ENCODE measurements at places on chromosomes 6 and 20.
A peak's percentile ranks its signal among the peaks of the same experiment; 100 is the strongest.

DNA sequence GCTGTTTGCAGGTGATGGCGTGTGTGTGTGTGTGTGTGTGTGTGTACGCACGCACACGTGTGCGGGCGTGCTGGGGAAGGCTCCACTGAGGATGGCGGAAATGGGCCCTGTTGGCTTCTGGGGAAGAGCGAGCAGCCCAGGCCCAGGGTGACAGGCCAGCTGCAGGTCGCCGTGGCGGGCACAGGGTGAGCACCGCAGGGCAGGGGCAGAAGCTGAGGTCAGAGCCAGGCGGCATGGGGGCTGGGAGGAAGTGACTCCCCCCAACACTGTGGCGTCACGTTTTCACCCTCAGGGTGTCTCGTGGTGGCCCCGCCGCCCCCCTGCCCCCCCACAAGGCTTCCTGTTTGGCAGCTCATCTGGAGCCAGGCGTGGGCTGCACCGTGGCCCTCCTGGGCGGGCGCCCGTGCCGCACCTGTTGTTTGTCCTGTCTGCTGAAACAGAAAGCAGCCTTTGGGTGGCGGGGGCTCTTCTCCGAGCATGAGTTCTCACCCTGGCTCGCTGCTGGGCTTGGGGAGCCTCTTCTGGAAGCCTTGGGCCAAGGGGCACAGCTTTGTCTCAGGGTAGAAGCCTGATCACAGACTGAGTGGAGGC is 7.1 kb downstream of the RBM38 start:
- DNase-seq, result no peak

- no peak for DNase-seq
These were observed 39.0 kb upstream of the MDFI start for GRCh38 chr6:41599015-41599851.

GRCh38 chr20:64161356-64162238 is 2.7 kb upstream of the MYT1 start:
- no peak for DNase-seq

- no peak for DNase-seq
These were observed 512.9 kb downstream of the UTRN start for GRCh38 chr6:144797881-144798589.

DNA sequence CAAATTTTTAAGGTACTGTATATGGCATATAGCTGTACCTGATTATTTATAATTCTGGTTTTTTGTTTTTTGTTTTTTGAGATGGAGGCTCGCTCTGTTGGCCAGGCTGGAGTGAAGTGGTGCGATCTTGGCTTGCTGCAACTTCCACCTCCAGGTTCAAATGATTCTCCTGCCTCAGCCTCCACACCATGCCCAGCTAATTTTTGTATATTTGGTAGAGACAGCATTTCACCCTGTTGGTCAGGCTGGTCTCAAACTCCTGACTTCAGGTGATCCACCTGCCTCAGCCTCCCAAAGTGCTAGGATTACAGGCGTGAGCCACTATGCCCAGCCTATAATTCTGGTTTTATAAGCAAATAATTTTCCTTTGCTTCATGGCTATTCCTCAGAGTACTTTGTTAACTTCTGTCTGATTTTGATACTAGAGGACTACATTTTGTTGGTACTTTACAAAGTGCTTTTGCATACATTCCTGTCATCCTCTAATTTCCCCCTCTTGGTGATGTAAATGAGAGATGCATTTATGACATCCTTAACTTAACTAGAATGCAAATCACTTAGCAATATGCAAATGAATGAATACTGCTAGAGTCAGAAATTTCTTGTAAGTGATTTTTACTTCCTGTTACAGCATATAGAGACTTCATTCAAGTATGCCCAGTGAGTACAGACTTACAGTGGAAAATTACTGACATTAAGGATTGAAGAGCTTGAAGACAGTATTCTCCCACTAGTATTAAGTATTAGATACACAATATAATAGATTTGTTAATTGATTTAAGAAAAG is 35.7 kb upstream of the ARID1B start:
- no peak for DNase-seq

DNA sequence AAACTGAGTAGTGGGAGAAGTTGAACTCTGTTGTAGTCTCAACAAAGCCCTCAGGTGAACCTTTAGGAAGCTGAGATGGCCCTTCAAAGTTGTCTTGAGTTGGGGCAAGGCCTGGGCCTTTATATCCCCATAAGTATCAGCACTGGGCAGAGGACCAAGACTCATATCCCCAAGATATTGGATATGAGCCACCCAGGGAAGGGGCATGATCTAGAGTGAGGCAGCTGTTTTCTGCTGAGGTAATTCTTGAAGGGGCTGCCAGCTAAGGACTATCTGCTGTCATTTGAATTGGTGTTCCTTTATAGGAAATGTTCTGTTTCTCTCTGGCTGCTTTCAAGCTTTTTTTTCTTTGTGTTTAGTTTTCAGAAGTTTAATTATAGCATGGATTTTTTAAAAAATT is 140.7 kb upstream of the FLRT3 start:
- DNase-seq, result no peak

GRCh38 chr6:112764377-112764776 is 417.2 kb downstream of the RFPL4B start:
- DNase-seq, result no peak

GRCh38 chr6:129248946-129249345 is 366.0 kb downstream of the LAMA2 start:
- no peak for DNase-seq

DNA sequence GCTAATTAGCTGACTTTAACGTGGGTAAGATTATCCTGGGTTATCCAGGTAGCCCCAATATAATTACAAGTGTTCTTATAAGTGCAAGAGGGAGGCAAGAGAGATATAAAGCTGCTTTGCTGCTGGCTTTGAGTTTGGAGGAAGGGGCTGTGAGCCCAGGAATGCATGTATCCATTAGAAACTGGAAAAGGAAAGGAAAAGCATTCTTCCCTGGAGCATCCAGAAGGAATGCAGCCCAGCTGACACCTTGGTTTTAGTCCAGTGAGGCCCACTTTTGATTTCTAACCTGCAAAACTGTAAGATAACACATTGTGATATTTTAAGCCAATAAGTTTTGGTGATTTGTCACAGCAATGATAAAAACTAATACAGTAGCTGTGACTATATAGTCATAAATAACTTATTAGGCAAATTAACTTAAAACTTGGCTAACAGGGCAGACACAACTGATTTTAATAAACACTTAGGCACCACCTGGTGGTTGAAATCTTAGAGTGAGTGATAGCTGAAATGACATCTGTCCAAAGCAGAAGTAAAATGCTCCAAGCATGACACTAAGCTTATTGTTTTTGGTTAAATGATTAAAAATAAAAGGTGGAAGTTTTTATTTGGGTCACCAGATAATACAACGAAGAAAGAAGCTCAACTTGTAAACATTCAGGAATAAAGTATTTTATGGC is 35.6 kb downstream of the ADGRF4 start:
- DNase-seq, result no peak

- no peak for DNase-seq
These were observed 42.4 kb upstream of the ZBP1 start for GRCh38 chr20:57662456-57663240.

GRCh38 chr6:135008941-135009290 is 45.7 kb downstream of the HBS1L start:
- no peak for DNase-seq

GRCh38 chr6:30759575-30760239 is 15.4 kb upstream of the IER3 start:
- no peak for DNase-seq

GRCh38 chr20:43863330-43863729 is 51.3 kb upstream of the TOX2 start:
- DNase-seq, result no peak

GRCh38 chr20:15638816-15639215 is 934.4 kb downstream of the KIF16B start:
- DNase-seq, result no peak

GRCh38 chr6:47700053-47700452 is 1.7 kb downstream of the ADGRF4 start:
- DNase-seq, result no peak

- no peak for DNase-seq
These were observed 520.6 kb upstream of the CHD6 start for GRCh38 chr20:42138729-42139128.

GRCh38 chr6:120556491-120556890 is 777.8 kb downstream of the TBC1D32 start:
- DNase-seq, result no peak

DNA sequence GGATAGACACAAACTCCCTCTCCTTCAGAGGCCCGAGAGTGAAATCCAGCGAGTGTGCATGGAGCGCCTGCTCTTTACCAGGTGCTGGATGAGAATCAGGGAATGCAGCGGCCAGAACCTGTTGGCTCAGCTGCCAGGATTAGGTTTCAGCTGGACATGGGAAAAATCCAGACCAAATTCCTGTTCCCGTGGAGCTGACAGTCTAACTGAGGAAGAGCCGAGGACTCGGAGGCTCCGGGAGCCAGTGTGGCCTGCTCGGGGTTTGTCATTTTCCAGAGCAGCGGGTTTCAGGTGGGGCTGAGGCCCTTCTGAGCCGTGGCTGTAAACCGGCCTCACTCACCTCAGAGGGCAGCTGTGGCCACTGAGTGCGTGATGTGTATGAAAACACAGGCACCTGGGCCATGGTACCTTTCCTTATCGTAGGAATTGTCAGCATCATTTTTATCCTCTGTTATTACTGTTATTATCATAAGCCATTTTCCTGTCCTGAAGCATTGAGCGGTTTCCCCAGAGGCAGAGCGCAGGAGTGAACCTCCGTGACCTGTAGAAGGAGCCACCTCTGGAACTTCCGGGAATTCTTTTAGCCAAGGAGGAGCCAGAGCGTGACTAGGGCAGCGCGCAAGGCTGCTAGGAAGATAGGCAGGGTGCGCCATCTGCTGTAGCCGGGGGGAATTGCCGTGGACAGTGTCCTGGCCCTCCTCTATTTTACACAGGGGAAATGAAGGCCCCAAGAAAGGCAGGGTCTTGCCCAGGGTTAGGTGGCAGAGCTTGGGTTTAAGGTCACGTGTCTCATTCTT is 27.3 kb downstream of the PKIG start:
- peak; percentile 18 for DNase-seq

- DNase-seq, result no peak
These were observed 115.4 kb downstream of the TRIM27 start for GRCh38 chr6:28808383-28808782.

- DNase-seq, result no peak
These were observed 510.7 kb upstream of the ZNF337 start for GRCh38 chr20:26207237-26207966.

- DNase-seq, result no peak
These were observed 32.6 kb downstream of the SF3B5 start for GRCh38 chr6:144062786-144063185.

- DNase-seq, result no peak
These were observed 137.9 kb downstream of the DTNBP1 start for GRCh38 chr6:15524861-15525401.

DNA sequence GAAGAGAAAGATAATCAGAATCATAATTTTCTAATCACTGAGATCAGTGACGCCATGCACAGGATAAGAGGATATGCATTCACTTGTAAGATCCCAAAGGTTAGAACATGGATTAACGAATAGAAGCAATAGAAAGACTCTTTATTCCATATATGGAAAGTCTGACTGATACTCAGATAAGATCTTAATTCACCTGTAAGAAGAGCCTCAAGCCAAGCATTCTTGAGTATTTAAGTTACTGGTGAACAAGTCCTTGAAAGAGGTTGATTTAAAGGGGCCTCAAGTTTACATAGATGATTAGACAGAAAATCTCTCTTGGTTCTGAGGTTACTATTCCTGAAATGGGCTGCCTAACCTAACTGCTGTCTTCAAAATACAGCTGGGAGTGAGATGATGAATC is 53.8 kb upstream of the MTRF1L start:
- DNase-seq, result no peak

DNA sequence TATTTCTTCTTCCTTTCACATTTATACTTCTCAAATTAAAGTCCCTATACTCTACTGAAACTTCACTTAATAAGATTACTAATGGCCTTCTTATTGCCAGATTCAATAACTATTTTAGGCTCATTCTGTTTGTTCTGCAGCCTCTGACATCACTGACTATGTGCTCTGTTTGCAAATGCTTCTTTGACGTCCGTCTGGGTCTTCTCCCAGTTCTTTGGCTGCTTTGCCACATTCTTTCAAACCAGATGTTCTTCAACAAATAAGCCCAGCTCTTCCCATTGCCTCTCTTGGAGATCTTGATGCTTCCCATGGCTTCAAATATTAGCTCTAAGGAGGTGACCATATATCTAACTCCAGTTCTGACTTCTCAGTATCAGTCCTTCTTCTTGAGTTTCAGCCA is 117.4 kb downstream of the BTBD9 start:
- no peak for DNase-seq

GRCh38 chr6:129055796-129056195 is 172.9 kb downstream of the LAMA2 start:
- no peak for DNase-seq

All from NCI-H2081 treated with DMSO at 0.1 percent for 48 hours (cell line).